Right lobe of liver (tissue), 6 donors: ENCODE measurements at places on chromosomes 3 and 15. TPM values are rescaled to one million over a fixed set of nuclear protein-coding genes. Genes with fewer than 3 reads are reported as not detected.

DNA sequence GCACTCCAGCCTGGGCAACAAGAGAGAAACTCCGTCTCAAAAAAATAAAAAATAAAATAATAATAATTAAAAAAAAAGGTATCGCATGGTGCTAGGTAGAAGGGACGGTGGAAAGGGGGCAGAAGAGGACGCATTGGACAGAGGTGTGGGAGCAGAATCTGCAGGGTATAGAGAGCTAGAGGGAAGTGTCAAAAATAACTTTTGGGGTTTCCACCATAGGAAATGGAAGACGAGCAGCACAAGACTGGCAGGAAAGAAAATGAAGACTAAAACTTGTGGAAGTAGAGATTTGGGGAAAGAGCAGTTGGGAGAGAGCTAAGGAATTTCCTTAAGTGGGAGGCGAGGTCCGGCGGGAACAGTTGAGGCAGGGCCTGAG lies 585 bp upstream of the MKRN2 start:
- no peaks in the 10 kb centered on the region for H3K27me3 ChIP-seq
- H3K27ac ChIP-seq: peak overlapping the region; percentile 92
- no peaks in the 10 kb centered on the region for H3K4me1 ChIP-seq

DNA sequence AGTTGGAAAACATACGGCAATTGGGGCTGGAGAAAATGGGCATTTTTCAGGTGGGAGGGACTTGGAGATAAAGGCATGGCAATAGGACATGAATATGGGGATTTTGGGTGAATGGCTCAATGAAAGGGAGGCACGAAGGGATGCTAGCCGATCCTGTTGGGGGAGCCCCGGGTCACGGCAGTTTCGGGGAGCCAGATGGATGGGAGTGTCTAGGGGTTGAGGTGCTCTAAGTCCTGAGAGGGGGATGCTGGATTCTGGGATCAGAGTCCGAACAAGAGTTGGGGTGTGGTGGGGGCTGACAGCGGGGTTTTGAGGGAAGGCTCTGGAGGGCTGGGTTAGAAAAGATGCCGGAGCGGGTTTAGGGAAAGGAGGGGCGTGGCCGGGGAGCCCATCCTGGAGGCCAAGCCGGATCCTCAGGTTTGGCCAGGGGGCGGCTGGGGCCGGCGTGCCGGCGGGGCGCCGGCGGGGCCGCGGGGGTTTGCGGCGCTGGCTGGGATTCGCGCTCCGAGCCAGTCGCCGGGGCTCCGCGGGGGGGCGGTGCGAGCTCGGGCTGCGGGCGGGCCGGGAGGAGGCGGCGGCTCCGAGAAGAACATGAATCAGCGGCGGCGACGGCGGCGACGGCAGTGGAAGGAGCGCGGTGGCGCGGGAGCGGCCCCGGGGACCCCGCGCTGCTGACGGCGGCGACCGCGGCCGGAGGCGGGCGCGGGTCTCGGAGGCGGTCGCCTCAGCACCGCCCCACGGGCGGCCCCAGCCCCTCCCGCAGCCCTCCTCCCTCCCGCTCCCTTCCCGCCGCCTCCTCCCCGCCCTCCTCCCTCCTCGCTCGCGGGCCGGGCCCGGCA lies at the start of gene TYRO3:
TSS of gene TYRO3 (plus strand) at position 813 of the 839 bp plus-strand sequence. CDS start 46 bp downstream, outside the sequence.
- H3K27ac ChIP-seq: no peak within 1 kb of the TSS
- DNase-seq: peak; percentile 69
- peak within 1 kb of the TSS; percentile 59 for H3K4me3 ChIP-seq

DNA sequence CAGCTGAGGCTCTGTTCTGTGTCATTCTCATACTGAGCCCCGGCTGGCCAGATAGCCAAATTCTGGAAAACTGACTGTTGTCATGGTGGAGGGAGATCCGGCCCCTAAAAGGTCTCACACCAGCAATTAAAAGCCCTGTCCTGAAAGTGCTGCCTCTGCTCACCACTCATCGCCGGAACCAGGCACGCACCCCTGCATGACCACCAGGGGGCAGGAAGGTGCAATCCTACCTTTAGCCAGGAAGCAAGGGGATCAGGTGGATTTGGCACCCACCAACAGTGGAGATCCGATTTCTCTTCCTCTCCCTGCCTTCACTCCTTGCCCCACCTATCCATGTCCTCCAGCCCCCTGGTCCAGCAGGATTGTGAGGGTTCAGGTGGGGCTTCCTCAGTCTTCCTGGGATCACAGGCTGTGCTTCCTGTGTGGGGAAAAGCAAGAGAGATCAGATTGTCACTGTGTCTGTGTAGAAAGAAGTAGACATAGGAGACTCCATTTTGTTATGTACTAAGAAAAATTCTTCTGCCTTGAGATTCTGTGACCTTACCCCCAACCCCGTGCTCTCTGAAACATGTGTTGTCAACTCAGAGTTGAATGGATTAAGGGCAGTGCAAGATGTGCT lies 16.1 kb upstream of the CACNA2D2 start:
- no peaks in the 10 kb centered on the region for H3K36me3 ChIP-seq
- peak; percentile 74 for DNase-seq
- H3K27ac ChIP-seq: no peak overlapping the region

- H3K4me1 ChIP-seq: no peaks in the 10 kb centered on the region
- no peak overlapping the region for H3K27ac ChIP-seq
- DNase-seq: peak; percentile 83
- no peak overlapping the region for H3K4me3 ChIP-seq
These were observed 5.3 kb downstream of the CLK3 start for GRCh38 chr15:74620636-74621545.

Gene VGLL3
- total RNA-seq: 0.92 TPM

DNA sequence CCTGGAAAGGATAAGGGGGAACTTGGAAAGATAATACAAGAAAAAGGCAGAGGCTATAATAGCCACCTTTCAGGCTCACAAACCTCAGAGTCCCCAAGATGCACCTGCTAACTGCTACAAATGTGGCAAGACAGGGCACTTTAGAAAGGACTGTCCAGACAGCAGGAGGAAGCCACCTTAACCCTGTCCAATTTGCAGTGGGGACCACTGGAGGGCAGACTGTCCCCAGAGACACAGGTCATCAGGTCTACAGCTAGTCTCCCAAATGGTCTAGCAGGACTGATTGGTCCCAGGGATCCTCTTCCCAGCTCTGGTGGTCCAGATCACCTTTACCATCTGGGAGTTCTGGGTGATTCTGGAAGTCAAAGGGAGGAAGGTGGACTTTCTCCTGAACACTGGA lies 882.5 kb upstream of the GBE1 start:
- DNase-seq: no peak
- no peak overlapping the region for H3K4me3 ChIP-seq
- no peaks in the 10 kb centered on the region for H3K4me1 ChIP-seq
- no peak overlapping the region for H3K27ac ChIP-seq
- H3K27me3 ChIP-seq: no peaks in the 10 kb centered on the region

- no peak overlapping the region for H3K27ac ChIP-seq
- no peaks in the 10 kb centered on the region for H3K36me3 ChIP-seq
- H3K4me1 ChIP-seq: no peaks in the 10 kb centered on the region
- peak overlapping the region; percentile 43 for H3K4me3 ChIP-seq
- peaks cover 3% of the 10 kb centered on the region for H3K27me3 ChIP-seq
- DNase-seq: no peak
These were observed 29.2 kb downstream of the AP3B2 start for GRCh38 chr15:82680200-82681102.

Gene HDC
- total RNA-seq: not detected

DNA sequence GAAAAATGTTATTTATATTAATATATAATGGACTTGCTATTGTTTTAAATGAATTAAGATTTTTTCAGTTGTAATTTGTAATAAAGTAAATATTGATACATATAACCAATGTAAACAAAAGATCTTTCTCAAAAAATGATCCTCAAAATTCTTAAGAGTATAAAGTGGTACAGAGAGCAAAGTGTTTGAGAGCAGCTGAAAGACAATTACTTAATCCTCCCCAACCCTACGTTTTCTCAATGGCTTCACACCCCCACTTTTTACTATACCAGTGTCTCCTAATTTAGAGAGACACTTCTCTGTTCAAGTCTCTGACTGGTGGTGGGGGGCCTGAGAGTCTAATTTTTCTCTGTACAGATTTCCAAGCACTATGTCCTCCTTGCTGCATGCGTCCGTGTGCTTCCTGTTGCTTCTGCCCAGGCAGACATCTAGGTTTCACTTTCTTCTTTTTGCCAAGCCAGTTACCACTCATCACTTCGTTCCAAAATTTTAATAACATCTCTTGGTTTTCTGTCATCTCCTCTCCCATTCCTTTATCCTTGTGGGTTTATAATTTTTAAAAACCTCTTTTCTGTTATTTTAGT lies 276.3 kb upstream of the DNAJC19 start:
- no peaks in the 10 kb centered on the region for H3K36me3 ChIP-seq
- H3K27me3 ChIP-seq: no peaks in the 10 kb centered on the region
- H3K4me3 ChIP-seq: peak overlapping the region; percentile 37
- DNase-seq: no peak
- no peaks in the 10 kb centered on the region for H3K4me1 ChIP-seq

DNA sequence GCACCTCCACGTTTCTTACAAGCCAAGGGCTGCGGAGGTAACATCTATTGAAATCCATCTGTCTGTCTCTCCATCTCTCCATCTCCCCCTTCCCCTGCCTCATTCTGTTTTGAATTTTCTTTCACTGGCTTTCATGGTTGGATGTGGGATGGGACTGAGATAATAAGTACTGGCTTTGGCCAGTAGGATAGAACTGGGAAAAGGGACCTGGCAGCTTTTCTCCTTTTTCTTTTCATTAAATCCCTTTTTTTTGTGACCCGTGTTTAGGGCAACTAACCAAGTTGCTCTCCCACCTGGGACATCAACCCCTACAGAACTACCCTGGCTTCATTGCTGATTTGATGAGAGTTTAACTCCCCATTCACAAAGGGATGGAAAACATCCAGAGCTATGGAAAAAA lies 66.8 kb upstream of the ADAMTSL3 start:
- H3K4me1 ChIP-seq: no peaks in the 10 kb centered on the region
- no peak overlapping the region for H3K4me3 ChIP-seq
- H3K27me3 ChIP-seq: no peaks in the 10 kb centered on the region
- no peak for DNase-seq
